Hematopoietic multipotent progenitor cell treated with erythropoietin and hydrocortisone succinate and interleukin-3 and kit ligand, for 4 days (in vitro differentiated cells): ENCODE measurements at places on chromosomes 5 and 9.

- DNase-seq: peak; percentile 83
These were observed 16.0 kb upstream of the PHF19 start for GRCh38 chr9:120892748-120893610.

- no peak for DNase-seq
These were observed 72.3 kb downstream of the IQGAP2 start for GRCh38 chr5:76475385-76475784.

DNA sequence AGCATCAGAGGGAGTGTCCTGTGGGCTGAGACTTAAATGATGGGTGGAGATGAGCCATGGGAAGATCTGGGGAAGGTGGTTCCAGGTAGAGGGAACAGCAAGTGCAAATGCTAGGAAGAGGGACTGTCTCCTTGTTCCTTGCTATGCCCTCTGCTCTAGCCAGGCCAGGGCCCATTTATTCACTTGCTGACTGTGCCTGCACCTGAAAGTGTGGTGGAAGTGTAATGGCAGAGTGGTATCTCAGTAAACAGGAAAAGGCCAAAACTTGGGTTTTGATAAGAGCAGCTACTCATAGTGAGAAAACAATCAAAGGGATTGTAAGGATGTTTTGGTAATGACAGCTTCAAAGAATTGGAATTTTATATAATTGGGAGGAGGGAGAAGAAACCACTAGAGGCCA lies 32.4 kb downstream of the TLE4 start:
- DNase-seq: no peak

GRCh38 chr5:111201705-111202104 lies 22.5 kb upstream of the CAMK4 start:
- no peak for DNase-seq

GRCh38 chr9:131773911-131774379 lies 34.1 kb upstream of the RAPGEF1 start:
- DNase-seq: peak; percentile 83

DNA sequence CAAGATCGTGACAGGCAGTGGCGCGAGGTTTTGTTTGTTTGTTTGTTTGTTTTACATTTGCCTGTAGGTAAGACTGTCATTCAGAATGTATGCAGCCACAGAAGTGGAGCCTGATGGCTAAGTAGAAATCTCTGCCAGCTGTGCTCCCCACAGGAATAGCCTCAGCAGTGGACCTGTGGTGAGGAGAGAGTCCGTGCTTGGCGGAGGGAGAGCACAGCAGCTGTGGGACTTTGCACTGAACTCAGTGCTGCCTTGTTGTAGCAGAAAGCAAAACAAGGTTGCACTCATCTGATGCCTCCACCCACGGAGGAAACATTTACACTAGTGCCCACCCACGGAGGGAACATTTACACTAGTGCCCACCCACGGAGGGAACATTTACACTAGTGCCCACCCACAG lies 4.4 kb upstream of the ZNF782 start:
- no peak for DNase-seq
